T-cell (primary cell): ENCODE measurements at places on chromosomes 16 and 17. TPM values are rescaled to one million over a fixed set of nuclear protein-coding genes. Genes with fewer than 3 reads are reported as not detected.

The SSTR5 gene
- total RNA-seq = not detected

The TBC1D3 gene
- total RNA-seq = not detected

GRCh38 chr16:1958715-1959268 is 546 bp upstream of the NDUFB10 start:
- no peak for DNase-seq

The SPNS3 gene
- 5.4 TPM for total RNA-seq

The NPW gene
- total RNA-seq = not detected

The CCL11 gene
- not detected for total RNA-seq

DNA sequence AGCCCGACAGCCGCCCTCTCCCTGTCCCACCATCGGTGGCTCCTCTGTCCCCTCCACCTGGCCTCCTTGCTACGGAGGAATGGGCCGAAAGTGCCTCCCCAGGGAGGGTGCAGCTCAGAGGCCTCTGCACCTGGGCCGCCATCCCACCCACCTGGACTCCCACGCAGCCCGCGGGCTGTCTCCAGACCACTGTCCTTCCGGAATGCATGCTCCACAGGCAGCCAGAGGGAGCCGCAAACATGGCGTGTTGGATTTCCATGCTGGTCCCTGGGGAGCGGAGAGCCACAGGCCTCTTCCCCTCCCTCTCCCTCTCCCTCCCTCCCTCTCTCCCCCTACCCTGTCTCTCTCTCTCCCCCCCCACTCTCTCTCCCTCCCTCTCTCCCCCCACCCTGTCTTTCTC is 3.0 kb downstream of the SSTR5 start:
- no peak for DNase-seq

The C17orf75 gene
- total RNA-seq = 21.9 TPM

- no peak for DNase-seq
These were observed 5.9 kb downstream of the GNGT2 start for GRCh38 chr17:49204516-49204915.

- no peak for DNase-seq
These were observed 48.2 kb downstream of the LDHD start for GRCh38 chr16:75068085-75069031.

DNA sequence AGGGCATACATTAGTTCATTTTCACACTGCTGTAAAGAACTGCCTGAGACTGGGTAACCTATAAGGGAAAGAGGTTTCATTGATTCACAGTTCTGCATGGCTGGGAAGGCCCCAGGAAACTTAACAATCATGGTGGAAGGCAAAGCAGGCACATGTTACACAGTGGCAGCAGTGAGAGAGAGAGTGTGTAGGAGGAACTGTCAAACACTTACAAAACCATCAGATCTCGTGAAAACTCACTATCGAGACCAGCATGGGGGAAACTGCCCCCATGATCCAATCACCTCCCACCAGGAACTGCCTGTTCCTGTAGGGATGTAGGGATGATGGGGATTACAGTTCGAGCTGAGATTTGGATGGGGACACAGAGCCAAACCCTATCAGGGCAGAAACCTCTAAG is 17.2 kb downstream of the NUBP1 start:
- DNase-seq = no peak

GRCh38 chr16:30659507-30660423 is 1.5 kb downstream of the FBRS start:
- peak; percentile 45 for DNase-seq

DNA sequence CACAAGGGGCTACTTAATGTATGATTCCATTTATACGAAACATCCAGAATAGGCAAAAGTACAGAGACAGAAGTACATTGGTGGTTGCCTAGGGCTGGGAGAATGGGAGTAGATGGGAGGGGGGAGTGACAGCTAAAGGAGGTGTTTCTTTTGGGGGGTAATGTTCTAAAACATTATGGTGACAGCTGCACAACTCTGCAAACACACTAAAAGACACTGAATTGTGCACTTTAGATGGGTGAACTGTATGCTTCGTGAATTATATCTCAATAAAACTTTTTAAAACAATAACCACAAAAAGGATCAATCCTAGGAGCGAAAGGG is 661 bp downstream of the LYRM9 start:
- DNase-seq = no peak

The PRDM7 gene
- total RNA-seq = not detected
